KG1 (cell line): ENCODE measurements at places on chromosomes 13 and 19.

DNA sequence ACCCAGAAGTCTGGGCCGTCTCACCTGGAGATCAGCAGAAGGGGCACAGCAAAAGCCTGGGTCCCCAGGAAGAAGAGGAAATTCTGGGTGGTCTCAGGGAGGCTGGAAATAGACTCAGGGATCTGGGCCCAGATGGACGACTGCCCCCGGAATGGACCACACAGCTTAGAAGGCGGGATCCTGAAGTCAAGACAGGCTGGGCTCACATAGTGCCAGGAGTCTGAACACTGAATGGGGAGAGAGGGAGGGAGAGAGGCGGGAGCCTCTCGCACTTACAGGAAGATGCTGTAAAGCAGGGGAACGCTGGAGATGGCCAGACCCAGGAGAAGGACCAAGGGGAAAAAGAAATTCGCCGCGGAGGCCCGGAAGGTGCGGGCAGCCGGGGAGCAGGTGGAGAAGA, 1.3 kb upstream of the LENG1 start:
- no peak for DNase-seq

DNA sequence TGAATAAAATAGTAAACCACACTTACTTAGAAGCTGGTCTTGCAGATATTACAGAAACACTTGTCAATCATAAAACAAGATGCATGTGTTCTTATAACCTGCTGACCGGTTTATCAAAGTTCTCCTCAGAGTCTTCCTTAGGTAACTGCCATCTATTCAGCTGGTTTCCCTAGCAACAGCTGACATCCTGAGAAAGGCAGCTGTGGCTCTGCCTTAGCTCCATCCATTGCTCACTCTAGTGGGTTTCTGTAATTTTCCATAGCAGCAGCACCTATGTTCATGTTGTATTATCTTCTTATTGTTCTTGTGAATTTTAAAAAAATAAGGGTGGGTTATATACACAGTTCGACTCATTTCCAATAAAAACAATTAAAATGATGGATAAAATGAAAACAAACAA, 87.8 kb downstream of the RAP2A start:
- no peak for DNase-seq

- no peak for DNase-seq
Observed at GRCh38 chr19:28577233-28577632, 635.7 kb downstream of the UQCRFS1 start.

GRCh38 chr19:50341091-50341564, 12.0 kb upstream of the KCNC3 start:
- DNase-seq, result no peak

DNA sequence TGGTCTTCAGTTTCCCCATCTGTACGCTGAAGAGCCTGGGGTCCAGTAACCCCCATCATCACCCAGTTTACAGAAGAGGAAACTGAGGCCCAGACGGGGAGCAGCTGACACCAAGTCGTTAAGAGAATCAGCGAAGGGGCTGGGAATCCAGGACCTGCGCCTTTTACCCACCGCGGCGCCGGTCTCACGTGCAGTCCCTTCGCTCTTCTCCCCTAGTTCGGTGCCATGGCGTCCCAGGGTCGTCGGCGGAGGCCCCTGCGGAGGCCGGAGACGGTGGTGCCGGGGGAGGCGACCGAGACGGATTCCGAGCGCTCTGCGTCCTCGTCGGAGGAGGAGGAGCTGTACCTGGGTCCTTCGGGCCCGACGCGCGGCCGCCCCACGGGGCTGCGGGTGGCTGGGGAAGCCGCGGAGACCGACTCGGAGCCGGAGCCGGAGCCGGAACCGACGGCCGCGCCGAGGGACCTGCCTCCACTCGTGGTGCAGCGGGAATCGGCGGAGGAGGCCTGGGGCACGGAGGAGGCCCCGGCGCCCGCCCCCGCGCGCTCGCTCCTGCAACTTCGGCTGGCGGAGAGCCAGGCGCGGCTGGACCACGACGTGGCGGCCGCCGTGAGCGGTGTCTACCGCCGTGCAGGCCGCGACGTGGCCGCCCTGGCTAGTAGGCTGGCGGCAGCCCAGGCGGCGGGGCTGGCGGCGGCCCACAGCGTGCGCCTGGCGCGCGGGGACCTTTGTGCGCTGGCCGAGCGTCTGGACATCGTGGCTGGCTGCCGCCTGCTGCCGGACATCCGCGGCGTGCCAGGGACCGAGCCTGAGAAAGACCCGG, 698 bp downstream of the BLOC1S3 start:
- DNase-seq, result peak; percentile 74

DNA sequence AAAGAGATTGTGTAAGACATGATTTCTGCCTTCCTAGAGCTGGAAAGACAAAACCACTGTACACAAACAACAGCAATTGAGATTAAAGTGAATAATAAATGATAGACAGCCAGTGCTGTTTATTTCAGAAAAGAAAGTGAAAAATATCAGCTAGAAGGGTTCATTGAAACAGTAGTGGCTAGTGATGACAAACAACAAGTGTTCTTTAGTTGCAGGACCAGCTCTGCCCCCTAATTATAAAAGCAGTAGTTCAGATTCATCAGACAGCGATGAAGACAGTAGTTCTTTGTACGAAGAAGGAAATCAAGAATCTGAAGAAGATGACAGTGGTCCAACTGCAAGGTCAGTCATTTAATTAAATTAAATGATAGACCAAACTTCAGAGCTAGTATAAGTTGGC, 14.8 kb downstream of the GPALPP1 start:
- DNase-seq, result no peak

- DNase-seq, result no peak
Observed at GRCh38 chr19:28196101-28196500, 1016.9 kb downstream of the UQCRFS1 start.

DNA sequence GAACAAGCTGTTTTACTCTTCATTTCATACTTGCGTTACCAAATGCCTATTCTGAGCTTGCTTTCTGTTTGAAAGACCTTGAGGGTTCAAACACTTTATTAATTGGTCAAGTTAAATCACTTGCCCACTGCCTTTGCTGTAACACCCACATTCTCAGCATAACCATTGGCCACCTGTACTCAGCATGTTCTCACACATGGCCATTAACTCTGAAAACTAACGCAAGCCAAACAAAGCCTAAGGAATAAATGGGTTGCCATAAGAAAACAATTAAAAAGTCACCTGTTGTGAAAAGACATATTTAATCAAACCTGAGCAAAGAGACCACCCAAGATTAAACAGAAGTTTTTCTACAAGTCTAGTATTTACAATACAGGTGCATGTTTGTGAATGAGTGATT, 517.2 kb upstream of the SPRY2 start:
- no peak for DNase-seq

- DNase-seq, result no peak
Observed at GRCh38 chr19:7682175-7682855, 1.7 kb downstream of the TRAPPC5 start.

- no peak for DNase-seq
Observed at GRCh38 chr13:106011600-106011999, 523.9 kb downstream of the EFNB2 start.

DNA sequence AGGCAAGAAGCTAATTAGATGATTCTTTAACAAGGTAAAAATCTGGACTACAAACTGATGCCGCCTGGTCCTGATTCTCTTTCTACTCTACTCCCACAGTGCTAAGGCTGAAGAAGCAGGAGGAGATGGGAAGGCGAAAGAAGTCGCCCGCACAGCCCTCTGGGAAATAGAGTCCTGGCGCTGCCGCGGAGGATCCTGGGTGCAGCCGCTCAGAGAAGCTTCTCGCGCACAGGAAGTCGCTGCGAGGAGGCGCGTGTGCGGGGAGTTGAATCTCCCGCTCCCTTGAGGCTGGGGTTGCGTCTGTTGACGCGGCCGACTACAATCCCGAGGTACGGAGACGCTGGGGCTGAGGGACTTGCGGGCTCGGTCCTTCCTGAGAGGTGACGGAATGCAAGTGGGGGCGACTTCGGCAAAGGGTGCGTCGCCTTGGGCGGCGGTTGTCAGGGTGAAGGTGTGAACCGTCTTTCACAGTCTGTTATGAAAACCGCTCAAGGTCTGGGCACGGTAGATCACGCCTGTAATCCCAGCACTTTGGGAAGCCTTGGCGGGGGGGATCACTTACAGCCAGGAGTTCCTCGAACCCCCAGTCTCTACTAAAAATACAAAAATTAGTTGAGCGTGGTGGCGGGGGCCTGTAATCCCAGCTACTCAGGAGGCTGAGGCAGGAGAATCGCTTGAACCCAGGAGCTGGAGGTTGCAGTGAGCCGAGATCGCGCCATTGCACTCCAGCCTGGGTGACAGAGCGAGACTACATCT, at the start of gene ZNF473:
TSS of gene ZNF473 (plus strand) at position 212 of the 756 bp plus-strand sequence. CDS start 5,078 bp downstream, outside the sequence.
- DNase-seq, result peak; percentile 99

DNA sequence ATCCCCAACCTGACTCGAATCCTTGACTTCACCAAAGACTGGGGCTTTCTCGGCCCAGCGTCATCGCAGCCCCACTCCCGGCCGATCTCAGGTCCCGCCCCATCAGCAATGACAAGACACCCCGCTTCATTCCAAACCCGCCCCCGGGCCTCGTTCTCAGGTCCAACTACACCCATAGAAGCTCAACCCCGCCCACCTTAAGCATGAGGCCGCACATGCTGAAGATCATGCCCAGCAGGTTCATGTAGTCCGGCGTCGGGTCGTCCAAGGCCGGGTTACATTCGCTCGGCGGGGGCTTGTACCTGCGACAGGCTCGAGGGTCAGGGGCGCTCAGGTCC, 2.3 kb downstream of the WDR83 start:
- peak; percentile 45 for DNase-seq

DNA sequence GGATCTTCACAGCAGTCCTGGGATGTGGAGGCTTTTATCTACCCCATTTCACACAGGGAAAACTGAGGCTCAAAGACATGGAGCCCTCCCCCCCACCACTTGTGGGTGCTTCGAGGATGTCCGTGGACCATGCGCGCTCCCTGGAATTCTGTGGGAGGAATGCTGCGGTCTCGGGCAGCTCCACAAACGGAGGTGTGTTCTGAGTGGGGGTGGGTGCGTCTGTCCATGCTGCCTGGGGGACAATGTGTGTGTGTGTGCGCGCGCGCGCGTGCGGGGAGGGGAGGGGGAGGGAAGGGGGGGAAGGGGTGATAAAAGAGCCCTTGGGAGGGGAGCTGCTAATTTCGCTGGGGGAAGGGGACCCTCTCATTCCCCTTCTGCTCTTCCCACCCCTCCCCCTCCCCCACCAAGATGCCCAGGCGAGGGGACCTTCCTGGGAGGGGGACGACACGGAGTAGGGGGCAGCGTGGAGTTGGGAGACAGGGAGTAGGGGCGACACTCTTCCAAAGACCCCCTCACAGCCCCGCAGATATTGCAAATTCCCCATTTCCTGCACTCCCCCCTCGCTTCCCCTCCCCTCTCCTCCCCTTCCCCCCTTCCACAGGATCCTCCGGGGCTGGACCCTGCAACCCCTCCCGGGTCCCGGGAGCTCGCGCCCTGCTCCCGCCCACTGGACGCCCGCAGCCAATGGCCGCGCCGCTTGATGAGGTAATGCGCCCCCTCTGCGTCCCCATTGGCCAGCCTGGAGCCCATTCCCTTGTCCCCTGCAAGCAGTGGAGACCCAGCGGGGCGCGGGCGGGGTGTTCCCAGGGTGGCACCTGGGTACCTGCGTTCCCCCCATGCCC, 18.9 kb upstream of the ZNRF4 start:
- no peak for DNase-seq

- no peak for DNase-seq
Observed at GRCh38 chr19:11111771-11112144, 22.5 kb downstream of the LDLR start.

DNA sequence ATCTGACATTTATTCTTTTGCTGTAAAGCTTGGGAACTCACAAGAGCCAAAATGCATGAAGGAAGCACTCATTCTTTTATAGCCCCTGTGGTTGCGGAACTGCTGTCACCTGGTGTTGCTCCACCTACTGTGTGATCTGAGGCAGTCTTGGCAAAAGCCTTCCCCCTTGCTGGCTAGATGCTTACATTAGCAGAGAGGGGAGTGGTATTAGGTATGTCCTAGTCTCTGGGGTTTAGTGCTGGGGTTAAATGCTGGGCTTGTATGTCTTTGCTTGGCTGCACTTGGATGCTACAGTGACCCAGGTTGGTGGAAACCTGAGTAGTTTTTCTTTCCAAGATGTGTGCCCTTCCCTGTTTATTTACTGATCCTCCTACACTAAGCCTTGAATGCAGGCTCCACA, 99.3 kb downstream of the WDFY2 start:
- DNase-seq, result no peak

DNA sequence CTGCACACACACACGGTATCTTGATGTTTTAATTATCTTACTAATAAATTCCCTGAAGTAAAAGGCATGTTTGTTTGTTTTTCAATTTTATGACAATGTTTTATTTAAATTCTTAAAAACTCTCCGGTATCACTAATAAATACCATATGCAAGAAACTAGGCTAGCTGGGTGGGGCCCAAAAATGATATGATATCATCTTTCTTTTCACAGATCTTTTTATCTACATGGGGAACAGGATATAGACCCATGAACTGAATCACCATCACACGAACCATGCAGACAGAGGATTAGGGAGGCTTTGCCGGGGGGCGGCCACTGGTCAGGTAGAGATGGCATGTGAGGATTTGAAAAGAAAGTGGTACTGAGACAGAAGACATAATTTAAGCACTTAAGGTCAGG, 266.4 kb downstream of the ENOX1 start:
- no peak for DNase-seq

GRCh38 chr13:112572366-112572765, 15.6 kb downstream of the TUBGCP3 start:
- DNase-seq, result no peak

GRCh38 chr19:18848878-18849661, 17.3 kb downstream of the UPF1 start:
- DNase-seq, result no peak

DNA sequence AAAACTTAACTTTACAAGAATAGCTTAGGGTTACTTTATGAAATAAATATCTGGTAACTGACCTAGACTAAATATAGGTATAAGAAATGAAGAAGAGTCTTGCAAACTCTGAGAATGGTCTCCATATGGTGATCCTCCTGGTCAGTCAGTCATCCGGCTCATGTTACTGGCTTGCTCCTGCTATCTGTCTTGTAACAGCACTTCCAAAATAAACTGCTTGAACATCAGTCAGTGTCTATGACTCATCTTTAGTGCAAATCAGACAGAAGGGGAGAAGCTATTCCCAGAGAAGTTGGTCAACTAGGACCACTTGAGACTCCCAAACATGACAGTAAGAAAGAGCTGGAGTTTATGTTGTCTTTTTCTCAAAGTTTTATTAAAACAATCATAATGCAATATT, 1550.9 kb downstream of the PCDH9 start:
- no peak for DNase-seq

GRCh38 chr19:52138278-52138982, 1.3 kb downstream of the ZNF616 start:
- peak; percentile 43 for DNase-seq

- no peak for DNase-seq
Observed at GRCh38 chr19:47133021-47133471, 2.4 kb downstream of the SAE1 start.

DNA sequence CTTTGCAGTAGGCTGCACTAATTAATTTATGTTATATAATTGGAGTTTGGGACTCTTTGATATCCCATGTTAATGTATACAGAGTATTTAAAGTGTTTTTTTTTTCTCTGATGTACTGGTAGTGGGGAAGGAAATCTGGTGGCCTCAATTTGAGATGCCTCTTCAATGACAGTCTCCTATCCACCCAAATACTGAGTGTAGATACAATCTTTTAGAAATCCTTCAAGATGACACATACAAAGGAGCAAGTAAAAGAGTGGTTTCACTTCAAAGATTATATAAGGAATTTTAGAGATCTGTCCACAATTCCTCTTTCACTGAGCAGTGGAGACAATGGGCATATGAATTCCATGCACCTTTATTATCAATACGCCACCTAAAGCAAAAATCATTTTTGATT, 15.1 kb downstream of the NALCN start:
- DNase-seq, result no peak

GRCh38 chr19:30073152-30074000, 131.3 kb downstream of the URI1 start:
- no peak for DNase-seq

GRCh38 chr19:23440791-23441190, 45.5 kb upstream of the ZNF91 start:
- DNase-seq, result no peak
